ENCODE measurements at places on chromosomes 1 and 21. TPM values are rescaled to one million over a fixed set of nuclear protein-coding genes. Genes with fewer than 3 reads are reported as not detected.

Gene RBP7
- 11.1 TPM for total RNA-seq

Gene MAN1C1
- 4.3 TPM for total RNA-seq

Gene LENEP
- total RNA-seq: not detected

Gene CLCA4
- total RNA-seq: not detected

Gene LDLRAD1
- total RNA-seq: not detected

Gene CADM3
- total RNA-seq: 0.04 TPM

Gene DISP1
- total RNA-seq: 7.1 TPM
